ENCODE measurements at places on chromosomes 2 and 18. TPM values are rescaled to one million over a fixed set of nuclear protein-coding genes. Genes with fewer than 3 reads are reported as not detected.

Gene SP110
- total RNA-seq: 11.6 TPM

Gene IFIH1
- total RNA-seq: 5.1 TPM

Gene COLEC11
- total RNA-seq: 0.77 TPM

Gene REG1A
- total RNA-seq: not detected

Gene IL1RN
- not detected for total RNA-seq
